ENCODE measurements at places on chromosomes 4 and X. TPM values are rescaled to one million over a fixed set of nuclear protein-coding genes. Genes with fewer than 3 reads are reported as not detected.

USP11 gene
- total RNA-seq, result 40.8 TPM

NSUN7 gene
- total RNA-seq, result not detected

PABPC5 gene
- total RNA-seq, result 1.6 TPM

NMU gene
- not detected for total RNA-seq

SOX3 gene
- not detected for total RNA-seq

ENOX2 gene
- total RNA-seq, result 6.0 TPM

Measured in cardiac atrium fibroblast (primary cell).